Kidney (tissue), 22 donors: ENCODE measurements at places on chromosomes 3 and 15. TPM values are rescaled to one million over a fixed set of nuclear protein-coding genes. Genes with fewer than 3 reads are reported as not detected.

GRCh38 chr15:88918738-88919137 is 5.6 kb upstream of the MFGE8 start:
- no peaks in the 10 kb centered on the region for H3K36me3 ChIP-seq
- H3K27ac ChIP-seq = no peak overlapping the region
- H3K27me3 ChIP-seq = no peaks in the 10 kb centered on the region

The ITGA11 gene
- total RNA-seq = 11.1 TPM

DNA sequence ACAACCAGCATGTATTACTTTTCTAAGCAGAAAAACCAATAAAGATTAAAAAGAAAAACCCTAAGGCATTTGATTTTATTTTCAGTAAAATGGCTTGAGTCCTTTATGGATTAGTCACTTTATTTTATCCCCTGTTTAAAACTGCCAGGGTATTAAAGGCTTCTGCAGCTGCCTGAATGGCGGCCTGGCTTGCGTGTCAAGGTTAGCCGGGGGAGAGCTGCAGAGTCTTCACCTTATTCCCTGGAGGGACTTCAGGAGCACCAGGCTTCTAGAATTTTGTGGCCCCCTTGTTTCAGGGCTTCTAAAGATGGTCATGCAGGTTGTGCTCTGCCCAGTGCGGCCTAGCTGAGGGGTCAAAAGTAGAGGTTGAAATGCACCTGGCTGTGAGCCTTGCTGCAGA is 58.0 kb upstream of the ICE2 start:
- H3K4me3 ChIP-seq = no peak overlapping the region
- no peak overlapping the region for H3K27ac ChIP-seq
- H3K27me3 ChIP-seq = no peaks in the 10 kb centered on the region
- no peaks in the 10 kb centered on the region for H3K36me3 ChIP-seq
- no peaks in the 10 kb centered on the region for H3K4me1 ChIP-seq

- no peaks in the 10 kb centered on the region for H3K4me1 ChIP-seq
- no peak overlapping the region for H3K4me3 ChIP-seq
- H3K27me3 ChIP-seq = no peaks in the 10 kb centered on the region
- peak; percentile 72 for DNase-seq
Measured at GRCh38 chr3:129068291-129068886, 7.8 kb downstream of the GP9 start.

DNA sequence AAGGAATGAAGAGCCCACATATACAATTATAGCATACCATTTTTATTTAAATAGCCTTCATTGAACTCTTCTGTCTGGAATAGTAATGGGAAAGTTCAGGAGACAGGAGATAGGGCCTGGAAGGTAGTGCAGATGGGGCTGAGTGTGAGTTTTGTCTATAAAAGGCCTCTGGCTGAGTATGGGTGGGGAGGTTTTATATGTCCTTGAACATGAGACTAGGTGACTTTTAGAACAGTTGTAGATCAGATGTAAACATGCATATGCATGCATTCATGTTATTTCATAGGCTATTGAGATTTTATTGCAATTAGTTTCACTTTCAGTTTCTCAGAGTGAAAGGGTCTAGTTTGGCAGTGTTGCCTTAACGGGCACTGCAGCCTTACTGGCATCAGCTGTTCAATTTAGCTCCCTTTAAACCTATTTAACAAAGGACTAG is 27.1 kb downstream of the CGGBP1 start:
- no peaks in the 10 kb centered on the region for H3K27me3 ChIP-seq
- no peaks in the 10 kb centered on the region for H3K4me1 ChIP-seq
- DNase-seq = peak; percentile 35
- H3K4me3 ChIP-seq = peak overlapping the region; percentile 67

The UCN2 gene
- not detected for total RNA-seq

The SUCNR1 gene
- 7.3 TPM for total RNA-seq

The MCF2L2 gene
- total RNA-seq = 1.7 TPM

The CPN2 gene
- 0.72 TPM for total RNA-seq

GRCh38 chr15:75921732-75922703 is 18.3 kb downstream of the FBXO22 start:
- no peaks in the 10 kb centered on the region for H3K4me1 ChIP-seq
- H3K36me3 ChIP-seq = peaks cover 2% of the 10 kb centered on the region
- no peak overlapping the region for H3K4me3 ChIP-seq
- no peak overlapping the region for H3K27ac ChIP-seq
- no peak for DNase-seq

The CORO2B gene
- 7.9 TPM for total RNA-seq

DNA sequence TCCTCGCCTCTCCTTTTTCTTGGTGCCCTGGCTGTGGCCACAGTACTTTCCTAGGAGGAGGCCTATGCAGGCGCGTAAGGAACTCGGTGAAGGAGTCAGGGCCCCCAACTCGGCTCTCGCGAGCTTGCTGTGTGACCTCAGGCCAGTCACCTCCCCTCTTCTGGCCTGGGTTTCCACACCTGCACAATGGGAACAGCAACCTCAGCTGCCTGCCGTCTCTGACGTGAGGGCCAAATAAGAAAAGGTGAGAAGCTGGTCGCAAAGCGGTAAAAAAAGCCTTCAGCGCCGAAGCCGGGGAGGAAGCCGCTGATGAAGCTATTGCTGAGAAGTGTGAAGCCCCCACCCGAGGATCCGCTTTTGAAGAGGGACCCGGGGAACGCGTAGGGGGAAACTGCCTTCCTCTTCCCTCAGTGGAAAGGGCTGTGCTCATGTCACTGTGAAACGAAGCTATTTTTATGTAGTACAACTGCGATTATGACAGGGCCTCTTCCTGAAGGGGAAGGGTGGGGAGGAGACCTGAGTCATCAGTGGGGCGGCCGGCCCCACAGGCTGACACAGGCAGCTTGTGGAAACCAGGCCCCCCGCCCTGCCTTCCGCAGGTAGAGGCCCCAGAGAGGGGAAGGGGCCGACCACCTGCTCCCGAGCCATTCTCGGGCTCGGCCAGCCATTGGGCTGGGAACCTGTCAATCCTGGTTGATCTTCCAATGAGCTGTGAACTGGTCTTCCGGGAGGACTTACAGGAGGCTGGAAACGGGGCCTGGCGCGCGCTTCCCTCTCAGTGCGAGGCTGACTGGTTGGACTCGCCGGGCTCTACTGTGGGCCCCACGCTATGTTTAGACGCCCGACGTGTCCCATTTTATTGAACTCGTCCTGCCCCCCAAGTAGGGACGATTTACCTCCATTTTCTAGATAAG is 18.0 kb upstream of the ANKDD1A start:
- H3K27ac ChIP-seq = peak overlapping the region; percentile 74
- H3K27me3 ChIP-seq = no peaks in the 10 kb centered on the region
- H3K4me3 ChIP-seq = peak overlapping the region; percentile 45
- DNase-seq = peak; percentile 98

The LRRIQ4 gene
- not detected for total RNA-seq

The FAM81A gene
- 10.4 TPM for total RNA-seq

DNA sequence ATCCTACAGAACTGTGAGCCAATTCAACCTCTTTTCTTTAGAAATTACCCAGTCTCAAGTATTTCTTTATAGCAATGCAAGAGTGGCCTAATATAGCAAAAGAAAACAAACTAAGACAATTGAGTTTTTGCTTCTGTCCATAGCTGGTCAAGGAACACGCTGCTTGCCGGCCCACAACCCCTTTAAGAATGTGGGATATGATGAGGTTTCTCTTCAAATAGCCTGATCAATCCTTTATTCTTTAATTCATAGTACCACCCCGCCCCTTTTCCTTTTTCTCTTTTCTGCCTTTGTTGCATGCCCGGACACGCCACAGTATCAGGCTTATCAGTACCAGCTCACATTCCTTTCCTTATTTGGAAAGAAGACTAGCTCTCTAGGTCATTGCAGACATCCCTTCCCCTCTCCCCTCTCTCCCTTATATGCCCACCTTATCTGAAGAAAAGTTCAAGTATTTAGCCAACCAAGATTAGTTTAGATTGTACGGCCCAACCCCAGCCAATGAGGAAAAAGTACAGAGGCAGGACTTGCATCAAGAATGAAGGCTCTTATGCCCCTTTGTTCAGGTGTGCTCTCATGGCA is 404.5 kb downstream of the OCA2 start:
- no peak overlapping the region for H3K4me3 ChIP-seq
- no peak for DNase-seq
- no peaks in the 10 kb centered on the region for H3K36me3 ChIP-seq

DNA sequence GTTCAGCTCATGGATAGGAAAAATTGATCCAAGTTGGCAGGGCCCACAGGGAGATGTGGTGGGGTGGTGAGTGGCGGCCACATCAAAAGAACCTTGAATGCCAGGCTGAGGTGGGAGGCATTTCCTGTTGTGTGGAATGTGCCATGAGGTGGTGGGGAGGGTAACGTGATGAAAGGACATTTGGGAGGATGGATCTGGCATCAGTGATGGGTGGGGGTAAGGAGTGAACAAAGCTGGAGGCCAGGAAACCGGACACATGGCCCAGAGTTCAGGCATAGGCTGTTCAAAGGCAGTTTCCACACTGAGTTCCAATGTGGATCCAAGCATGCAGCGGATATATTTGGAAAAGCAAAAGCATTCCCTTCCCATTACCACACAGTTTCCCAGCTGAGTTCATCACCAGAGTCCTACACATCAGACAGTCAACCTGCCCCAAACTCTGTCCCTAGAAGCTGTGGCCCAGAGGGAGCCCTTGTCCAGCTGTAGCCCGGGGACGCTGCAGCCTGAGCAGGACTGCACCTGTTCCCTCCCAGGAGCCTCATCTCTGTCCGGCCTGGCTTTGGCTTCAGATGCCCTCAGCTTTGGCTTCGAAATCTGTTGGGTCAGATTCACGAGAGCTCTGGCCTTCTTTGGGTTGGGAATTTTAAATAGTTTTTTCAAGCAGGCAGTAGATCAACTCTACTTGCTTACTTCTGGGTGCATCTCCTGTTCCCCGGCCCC is 37.8 kb upstream of the GOLGA6B start:
- H3K4me3 ChIP-seq = no peak overlapping the region
- no peak for DNase-seq

The THRB gene
- 17.2 TPM for total RNA-seq

The CEP19 gene
- total RNA-seq = 1.5 TPM

DNA sequence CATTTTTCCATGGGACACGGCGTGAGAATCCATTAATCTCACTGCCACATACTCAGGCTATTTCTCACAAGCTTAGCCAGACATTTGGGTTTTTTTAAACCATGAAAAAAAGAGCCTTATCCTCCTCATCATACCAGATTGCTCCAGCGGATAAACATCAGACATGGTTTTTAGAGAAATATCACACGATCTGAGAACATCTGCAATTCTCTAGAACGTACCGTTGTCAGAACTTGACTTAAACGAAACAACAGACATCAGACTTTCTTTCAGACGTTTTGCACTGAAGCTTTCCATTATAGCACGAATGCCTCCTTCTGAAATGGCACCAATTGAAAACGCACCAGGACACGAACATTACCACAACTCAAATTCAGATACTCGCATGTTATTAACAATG is 744.2 kb upstream of the CFAP20DC start:
- no peaks in the 10 kb centered on the region for H3K4me1 ChIP-seq
- H3K27ac ChIP-seq = no peak overlapping the region
- H3K27me3 ChIP-seq = no peaks in the 10 kb centered on the region
- H3K4me3 ChIP-seq = no peak overlapping the region

- no peaks in the 10 kb centered on the region for H3K4me1 ChIP-seq
- DNase-seq = peak; percentile 26
- H3K27ac ChIP-seq = no peak overlapping the region
- H3K27me3 ChIP-seq = no peaks in the 10 kb centered on the region
- H3K4me3 ChIP-seq = no peak overlapping the region
Measured at GRCh38 chr3:73094129-73094528, 32.7 kb downstream of the EBLN2 start.

GRCh38 chr15:82663186-82663600 is 16.0 kb upstream of the CPEB1 start:
- H3K4me1 ChIP-seq = no peaks in the 10 kb centered on the region
- no peak overlapping the region for H3K27ac ChIP-seq
- H3K27me3 ChIP-seq = no peaks in the 10 kb centered on the region
- DNase-seq = peak; percentile 80
- H3K4me3 ChIP-seq = no peak overlapping the region

The RAD54L2 gene
- 29.5 TPM for total RNA-seq

DNA sequence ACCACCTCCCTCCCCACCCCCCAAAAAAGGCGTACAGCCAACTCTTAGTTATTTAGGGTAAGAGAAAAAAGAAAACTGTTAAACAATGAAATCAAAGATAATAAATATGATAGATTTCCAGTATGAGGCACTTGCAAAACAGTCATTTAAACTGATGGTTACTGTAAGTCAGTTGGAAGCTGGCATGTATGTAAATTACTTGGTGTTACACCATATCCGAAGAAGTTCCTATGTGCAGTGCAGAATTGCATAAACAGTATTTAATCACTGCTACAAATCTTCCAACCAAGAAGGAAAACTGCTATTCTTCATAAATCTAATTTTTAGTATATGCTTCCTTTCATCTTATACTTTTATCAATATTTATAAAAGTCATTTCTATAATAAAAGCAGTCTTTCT is 62.0 kb downstream of the LEO1 start:
- peaks cover 5% of the 10 kb centered on the region for H3K36me3 ChIP-seq
- H3K27me3 ChIP-seq = no peaks in the 10 kb centered on the region
- no peaks in the 10 kb centered on the region for H3K4me1 ChIP-seq
- H3K27ac ChIP-seq = no peak overlapping the region

- no peaks in the 10 kb centered on the region for H3K4me1 ChIP-seq
- H3K4me3 ChIP-seq = no peak overlapping the region
- no peaks in the 10 kb centered on the region for H3K36me3 ChIP-seq
- no peaks in the 10 kb centered on the region for H3K27me3 ChIP-seq
- no peak for DNase-seq
- no peak overlapping the region for H3K27ac ChIP-seq
Measured at GRCh38 chr15:98080791-98081190, 120.3 kb downstream of the ARRDC4 start.

- peaks cover 10% of the 10 kb centered on the region for H3K36me3 ChIP-seq
- DNase-seq = no peak
- no peak overlapping the region for H3K27ac ChIP-seq
- H3K27me3 ChIP-seq = no peaks in the 10 kb centered on the region
- H3K4me1 ChIP-seq = no peaks in the 10 kb centered on the region
Measured at GRCh38 chr15:56168394-56168793, 75.3 kb downstream of the RFX7 start.

DNA sequence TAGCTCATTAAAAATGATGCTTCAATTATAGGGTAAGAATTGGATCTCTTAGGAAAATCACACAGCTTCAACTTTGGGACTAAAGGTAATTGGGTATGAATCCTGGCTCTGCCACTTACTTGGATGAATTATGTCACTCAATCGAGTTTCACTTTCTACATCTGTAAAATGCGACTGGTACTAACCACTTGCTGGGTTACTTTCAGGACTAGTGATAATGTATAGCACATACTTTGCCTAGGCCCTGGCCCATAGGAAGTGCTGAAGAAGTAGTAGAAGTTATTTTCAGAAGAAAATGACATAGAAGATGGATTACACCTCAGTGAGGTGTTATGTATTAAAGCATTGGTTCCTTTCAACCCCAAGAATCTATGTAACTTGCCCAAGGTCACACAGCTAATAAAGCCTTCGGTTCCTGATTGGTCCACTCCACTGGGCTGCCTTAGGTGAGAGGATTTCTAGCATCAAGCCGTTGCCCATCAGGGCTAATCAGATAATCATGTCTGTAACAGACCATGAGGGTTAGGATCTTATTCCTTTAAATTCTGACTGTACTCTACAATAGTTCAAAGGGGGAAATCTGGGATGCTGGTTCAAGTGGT is 29.4 kb upstream of the AP4E1 start:
- no peak for DNase-seq
- no peak overlapping the region for H3K4me3 ChIP-seq
- H3K27ac ChIP-seq = no peak overlapping the region

- no peak for DNase-seq
- no peak overlapping the region for H3K4me3 ChIP-seq
- H3K36me3 ChIP-seq = no peaks in the 10 kb centered on the region
- H3K27me3 ChIP-seq = no peaks in the 10 kb centered on the region
Measured at GRCh38 chr3:123741041-123741511, 143.1 kb downstream of the MYLK start.

The AHSG gene
- not detected for total RNA-seq
